Panc1 (cell line): ENCODE measurements at places on chromosomes 3 and 15.

DNA sequence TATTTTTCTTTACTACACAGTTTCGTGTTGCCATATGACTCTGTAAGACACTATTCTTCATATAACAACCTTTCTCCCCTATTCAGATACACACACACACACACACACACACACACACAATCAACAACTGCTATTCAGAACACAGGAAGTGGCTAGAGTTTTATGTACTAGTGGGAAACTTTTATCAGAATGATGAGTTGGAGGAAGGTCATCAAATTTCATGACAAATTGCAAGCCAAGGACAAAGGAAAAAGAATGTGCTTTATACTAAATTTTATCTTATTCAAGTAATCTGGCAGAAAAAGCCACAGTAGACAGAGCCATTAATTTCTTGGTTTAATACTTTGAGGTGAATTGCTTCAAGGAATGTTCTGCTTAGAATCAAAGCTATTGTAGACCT, 899.8 kb downstream of the ROBO2 start:
- no peaks in the 10 kb centered on the region for H3K27me3 ChIP-seq
- H3K36me3 ChIP-seq: no peaks in the 10 kb centered on the region
- H3K27ac ChIP-seq: no peak overlapping the region
- DNase-seq: no peak
- no peaks in the 10 kb centered on the region for H3K4me1 ChIP-seq
- H3K4me3 ChIP-seq: no peak overlapping the region

GRCh38 chr15:64921711-64922110, 10.0 kb downstream of the ANKDD1A start:
- no peaks in the 10 kb centered on the region for H3K36me3 ChIP-seq
- no peaks in the 10 kb centered on the region for H3K27me3 ChIP-seq
- H3K27ac ChIP-seq: no peak overlapping the region
- no peak for DNase-seq
- no peak overlapping the region for H3K4me3 ChIP-seq

DNA sequence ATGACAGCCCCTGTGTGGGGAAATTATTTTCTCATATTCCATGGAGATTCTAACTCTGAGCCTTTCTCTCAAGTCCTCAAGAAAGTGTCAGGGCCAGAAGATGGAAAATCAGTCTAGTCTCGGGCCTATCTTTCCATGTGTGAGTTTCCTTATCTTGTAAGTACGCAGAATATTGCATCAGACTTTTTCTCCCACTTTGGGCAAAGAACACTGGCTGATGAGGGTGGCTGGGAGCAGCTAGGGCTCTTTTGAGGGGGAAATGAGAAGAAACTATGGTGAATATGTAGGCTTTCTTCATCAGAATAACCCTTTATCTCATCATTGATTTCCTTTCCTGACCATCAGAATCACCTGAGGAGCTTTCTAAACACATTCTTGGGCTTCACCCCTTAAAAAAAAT, 264.0 kb downstream of the CLSTN2 start:
- no peak overlapping the region for H3K4me3 ChIP-seq
- DNase-seq: no peak
- H3K27ac ChIP-seq: no peak overlapping the region
- H3K27me3 ChIP-seq: no peaks in the 10 kb centered on the region
- no peaks in the 10 kb centered on the region for H3K36me3 ChIP-seq

- no peak overlapping the region for H3K4me3 ChIP-seq
- no peaks in the 10 kb centered on the region for H3K4me1 ChIP-seq
- no peaks in the 10 kb centered on the region for H3K36me3 ChIP-seq
- DNase-seq: no peak
- H3K27ac ChIP-seq: no peak overlapping the region
Measured at GRCh38 chr3:65751123-65751700, 287.5 kb downstream of the MAGI1 start.

DNA sequence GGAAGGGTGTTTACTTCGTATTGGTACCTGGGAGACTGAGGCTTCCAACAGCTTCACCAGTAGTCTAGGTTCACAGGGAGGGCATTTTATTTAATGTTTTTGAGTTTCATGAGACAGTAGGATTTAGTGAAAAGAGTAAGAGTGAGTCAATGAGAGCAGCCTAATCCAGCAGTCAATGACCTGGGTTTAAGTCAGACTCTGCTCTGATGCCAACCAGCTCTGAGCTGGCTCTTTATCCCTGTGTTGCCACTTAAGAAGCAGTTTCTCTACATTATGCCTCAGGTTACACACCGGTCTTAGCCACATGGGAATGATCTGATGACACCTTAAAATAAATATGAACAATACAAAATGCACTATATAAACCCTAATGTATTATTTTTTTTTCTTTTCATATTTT, 59.4 kb upstream of the KCNMB2 start:
- DNase-seq: no peak
- no peaks in the 10 kb centered on the region for H3K27me3 ChIP-seq
- H3K27ac ChIP-seq: no peak overlapping the region
- no peak overlapping the region for H3K4me3 ChIP-seq
- H3K4me1 ChIP-seq: no peaks in the 10 kb centered on the region

DNA sequence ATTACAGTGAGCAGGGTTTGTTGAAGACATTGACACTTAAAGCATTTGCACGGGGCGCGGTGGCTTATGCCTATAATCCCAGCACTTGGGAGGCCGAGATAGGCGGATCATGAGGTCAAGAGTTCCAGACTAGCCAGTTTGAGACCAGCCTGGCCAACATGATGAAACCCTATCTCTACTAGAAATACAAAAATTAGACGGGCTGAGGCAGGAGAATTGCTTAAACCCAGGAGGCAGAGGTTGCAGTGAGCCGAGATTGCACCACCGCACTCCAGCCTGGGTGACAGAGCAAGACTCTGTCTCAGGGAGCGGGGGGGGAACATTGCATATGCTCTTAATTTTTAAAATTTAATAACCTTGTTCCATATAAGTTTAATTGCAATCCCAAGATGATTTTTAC, 11.9 kb downstream of the STT3B start:
- H3K4me1 ChIP-seq: peaks cover 28% of the 10 kb centered on the region
- DNase-seq: no peak
- H3K27me3 ChIP-seq: no peaks in the 10 kb centered on the region
